NCI-H69 (cell line): ENCODE measurements at places on chromosomes 3 and 15.
A peak's percentile ranks its signal among the peaks of the same experiment; 100 is the strongest.

DNA sequence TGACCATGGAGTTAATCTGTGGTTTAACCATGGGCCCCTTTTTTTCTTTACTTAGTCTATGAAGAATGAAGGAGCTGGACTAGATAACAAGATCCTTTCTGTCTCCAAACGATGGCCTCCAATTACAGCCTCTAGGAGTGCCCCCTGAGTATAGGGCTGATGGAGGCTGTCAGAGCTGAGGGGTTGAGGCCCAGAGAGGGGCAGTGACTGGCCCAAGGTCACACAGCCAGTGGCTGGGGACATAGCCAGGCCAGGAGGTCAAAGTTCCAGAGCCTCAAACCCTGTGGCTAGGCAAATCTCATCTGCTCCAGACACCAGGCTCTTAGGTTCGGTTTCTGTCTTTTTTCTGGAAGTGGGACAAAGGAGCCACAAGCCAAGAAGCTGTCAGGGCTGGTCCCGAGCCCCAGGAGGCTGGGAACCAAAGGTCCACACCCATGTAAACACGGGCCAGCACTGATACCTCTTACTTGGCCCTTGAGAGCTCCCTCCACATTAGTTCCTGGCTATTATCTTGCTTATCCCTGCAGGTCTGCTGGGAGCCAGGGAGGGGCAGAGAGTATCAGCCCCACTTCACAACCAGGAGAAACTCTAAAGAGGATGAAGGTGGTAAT lies 10.3 kb downstream of the RHOV start:
- peak; percentile 51 for DNase-seq

- DNase-seq, result no peak
These were observed 78.4 kb upstream of the WNT5A start for GRCh38 chr3:55565521-55565920.

DNA sequence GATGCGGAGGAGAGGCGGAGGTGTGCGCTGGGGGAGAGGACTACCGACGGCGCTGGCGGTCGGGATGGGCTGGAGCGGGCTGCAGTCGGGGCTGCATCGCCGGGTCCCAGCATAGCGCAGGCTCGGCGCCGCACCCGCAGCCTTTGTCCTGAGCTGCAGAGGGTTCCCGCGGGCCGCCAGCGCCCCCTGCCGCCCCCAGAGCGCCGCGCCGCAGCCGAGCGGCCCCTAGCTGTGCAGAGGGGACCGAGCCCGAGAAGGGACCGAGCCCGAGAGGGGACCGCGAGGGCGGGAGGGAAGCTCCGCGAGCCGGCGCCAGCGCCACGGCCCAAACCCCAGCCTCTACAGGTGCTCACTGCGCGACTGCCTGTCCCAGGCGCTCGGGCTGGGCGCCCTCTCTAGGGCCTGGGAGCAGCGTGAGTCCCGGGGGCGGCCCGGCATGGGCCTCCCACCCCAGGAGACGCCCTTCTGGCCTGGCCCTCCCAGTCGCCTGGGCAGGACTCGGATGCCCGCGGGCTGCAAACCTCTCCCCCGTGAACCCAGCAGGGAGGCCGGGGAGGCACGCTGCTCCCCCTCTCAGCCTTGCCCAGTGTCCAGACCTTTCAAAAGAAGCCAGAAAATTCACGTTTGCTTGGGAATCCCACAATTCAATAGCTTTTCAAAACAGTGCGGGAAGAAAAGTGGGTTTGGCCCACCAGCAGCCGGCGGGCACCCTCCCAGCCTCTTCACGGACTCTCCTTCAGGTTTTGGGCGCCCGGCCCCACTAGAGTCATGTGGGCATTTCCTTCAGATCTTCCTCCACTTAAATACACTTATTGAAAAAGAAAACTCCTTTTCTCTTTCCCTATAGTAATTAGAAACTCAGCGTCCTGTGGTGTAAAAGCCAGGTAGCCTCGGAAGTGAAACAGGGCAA lies 134.7 kb downstream of the TPRA1 start:
- peak; percentile 73 for DNase-seq

DNA sequence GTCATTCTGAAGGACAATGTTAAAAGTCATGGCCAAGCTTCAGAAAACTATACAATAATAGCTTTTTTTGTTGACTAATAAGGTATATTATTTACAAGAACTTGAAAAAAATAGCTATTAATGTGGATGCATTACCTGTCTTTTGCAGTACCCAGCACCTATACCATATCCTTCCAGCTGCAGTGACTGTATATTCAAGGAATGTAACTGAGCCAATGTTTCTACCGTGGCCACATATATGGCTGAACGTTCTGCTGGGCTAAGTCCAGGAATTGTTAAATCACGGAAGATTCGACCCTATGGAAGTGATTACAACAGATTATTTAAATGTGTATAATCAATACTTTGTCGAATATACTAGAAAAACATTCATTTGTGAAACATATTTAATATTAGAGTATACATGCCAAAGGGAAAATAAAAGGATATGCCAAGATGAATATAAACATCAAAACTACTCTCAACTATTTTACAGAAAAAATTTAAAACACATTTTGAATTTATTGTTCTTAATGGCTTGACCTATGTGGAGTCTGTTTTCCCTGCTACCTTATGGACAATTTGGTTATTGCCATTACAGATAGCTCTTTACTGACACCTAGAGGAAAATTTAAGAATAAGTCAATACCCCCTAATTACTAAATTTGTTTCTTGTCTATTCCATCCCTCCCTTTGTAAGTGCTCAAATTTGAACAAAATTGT lies 17.6 kb downstream of the ACAD11 start:
- DNase-seq, result peak; percentile 37

DNA sequence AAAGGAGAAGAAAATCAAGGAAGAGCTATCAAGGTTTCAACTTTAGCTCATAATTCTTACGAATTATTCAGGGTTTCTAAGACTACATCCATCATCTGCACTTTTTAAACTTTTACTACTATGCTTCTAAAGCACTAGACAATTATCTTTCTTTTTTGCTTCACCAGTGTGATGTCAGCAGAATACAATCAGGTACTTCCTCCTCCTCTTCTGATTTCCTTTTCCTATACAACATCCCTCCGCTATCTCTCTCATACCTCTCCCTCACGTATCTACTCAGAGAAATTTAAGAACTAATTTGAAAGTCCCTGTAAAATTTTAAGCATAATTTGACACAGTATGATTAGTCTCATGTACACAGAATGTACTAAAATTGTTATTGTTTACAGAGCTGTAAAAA lies 47.3 kb upstream of the USP50 start:
- DNase-seq, result no peak

DNA sequence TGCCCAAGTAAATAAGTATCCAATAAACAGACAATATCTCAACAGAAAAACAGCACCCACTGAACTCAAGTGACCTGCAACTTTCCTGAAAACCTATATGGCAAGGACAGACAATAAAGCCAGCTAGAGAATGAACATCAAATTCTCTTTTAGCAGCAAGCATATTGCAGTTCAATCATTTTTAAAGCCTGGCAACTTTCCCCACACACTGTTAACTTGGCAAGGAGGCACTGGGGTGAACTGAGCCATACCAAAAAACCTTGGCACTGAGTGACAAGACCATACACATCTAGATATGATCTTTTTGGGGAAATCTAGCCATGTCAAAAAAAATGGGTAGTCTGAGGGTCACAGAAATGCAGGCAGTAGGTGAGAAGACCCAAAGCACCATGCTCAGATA lies 174.6 kb downstream of the STT3B start:
- no peak for DNase-seq

DNA sequence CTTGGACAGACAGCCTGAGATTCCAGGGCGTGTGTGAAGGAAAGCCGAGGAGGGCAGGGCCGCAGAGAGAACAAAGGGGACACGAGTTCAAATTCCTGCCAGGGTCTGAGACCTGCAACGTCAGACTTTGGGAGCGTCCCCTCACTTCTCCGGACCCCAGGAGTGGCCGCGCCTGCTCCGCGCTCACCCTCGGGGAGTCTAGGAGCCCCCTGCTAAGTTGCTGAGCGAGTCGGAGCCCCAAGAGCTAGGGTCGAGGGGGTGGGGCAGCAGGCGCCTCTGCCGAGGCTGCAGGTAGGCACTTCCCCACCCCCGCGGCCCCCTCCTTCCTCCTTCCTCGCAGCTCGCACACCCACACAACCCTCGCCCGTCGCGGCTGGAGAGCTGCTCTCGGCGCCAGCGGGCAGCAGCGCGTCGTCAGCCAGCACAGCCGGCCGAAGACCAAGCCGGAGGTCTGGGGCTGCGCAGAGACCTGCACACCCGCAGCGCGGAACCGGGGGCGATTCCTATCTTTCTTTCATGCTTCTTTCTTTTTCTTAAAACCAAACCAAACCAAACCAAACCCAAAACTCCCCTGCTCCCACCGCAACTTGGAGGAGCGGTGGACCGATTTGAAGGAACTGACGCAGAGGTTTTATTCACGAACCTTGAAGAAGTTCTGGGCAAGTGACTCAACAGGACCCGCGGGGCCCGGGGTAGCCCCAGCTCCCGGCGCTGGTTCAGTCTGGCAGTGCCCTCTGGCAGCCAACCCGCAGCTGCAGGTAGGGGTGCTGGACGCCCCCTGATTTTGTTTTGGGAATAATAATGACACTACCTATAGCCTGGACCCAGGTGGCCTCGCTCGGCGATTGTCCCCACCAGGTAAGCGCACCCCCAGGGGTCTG lies at the start of gene ANKRD34C:
TSS of gene ANKRD34C (plus strand) at position 352 of the 881 bp plus-strand sequence. CDS start 10,563 bp downstream, outside the sequence.
- DNase-seq, result peak; percentile 54

GRCh38 chr3:100463002-100463401 lies 29.4 kb upstream of the TMEM45A start:
- peak; percentile 64 for DNase-seq

- no peak for DNase-seq
These were observed 74.5 kb downstream of the RAB7A start for GRCh38 chr3:128800241-128801187.

GRCh38 chr15:79643393-79643792 lies 211.3 kb downstream of the MINAR1 start:
- DNase-seq, result no peak

GRCh38 chr3:37520907-37521341 lies 340.8 kb upstream of the CTDSPL start:
- no peak for DNase-seq

DNA sequence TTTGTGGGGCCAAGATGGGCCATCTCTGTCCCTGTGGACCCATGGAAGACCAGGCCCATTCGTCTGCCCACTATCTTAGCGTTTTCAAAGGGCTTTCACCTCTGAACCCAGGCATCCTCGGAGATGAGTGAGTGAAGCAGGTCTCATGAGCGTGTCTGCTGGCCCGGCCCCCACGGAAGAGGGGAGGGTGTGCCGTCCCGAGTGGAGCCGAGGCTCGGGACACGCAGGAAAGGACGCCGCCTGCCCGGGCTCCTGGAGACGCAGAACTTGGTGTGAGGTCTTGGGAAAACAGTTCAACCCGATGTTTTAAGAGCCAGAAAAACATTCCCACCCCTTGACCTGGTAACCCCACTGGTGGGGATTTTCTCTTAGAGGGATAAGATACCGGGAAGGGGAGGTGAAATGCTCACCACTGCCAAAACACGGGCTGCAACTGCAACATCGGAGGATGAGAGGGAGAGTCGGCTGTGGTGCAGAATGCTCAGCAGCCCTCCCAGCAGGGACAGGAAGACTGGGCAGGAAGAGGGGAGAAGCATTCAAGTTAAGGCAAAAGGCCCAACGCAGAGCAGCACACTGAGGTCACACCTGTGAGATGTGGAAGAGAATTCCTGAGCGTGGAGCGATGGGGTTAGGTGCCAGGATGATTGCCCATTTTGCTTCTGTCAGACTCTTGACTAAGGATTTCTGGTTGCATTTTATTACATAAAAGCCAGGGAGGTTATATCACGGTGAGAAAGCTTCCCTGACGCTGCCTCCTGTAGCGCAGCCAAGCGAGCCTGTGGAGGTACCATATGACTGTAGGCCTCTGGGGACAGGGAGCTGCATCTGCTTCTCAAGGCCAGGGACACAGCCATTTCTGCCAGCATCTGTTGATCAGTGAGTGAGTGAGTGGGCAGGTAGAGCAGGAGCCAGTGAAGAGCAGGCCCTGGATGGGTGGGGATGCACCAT lies 14.1 kb upstream of the STAB1 start:
- no peak for DNase-seq
